HFF-Myc (cell line): ENCODE measurements at places on chromosomes 5 and 9.

GRCh38 chr5:142814122-142814521 lies 43.9 kb downstream of the ARHGAP26 start:
- no peak for DNase-seq

GRCh38 chr9:131618071-131618479 lies 72.8 kb downstream of the PRRT1B start:
- DNase-seq = no peak

- DNase-seq = no peak
Measured at GRCh38 chr9:136309101-136309801, 5.4 kb upstream of the CCDC187 start.

DNA sequence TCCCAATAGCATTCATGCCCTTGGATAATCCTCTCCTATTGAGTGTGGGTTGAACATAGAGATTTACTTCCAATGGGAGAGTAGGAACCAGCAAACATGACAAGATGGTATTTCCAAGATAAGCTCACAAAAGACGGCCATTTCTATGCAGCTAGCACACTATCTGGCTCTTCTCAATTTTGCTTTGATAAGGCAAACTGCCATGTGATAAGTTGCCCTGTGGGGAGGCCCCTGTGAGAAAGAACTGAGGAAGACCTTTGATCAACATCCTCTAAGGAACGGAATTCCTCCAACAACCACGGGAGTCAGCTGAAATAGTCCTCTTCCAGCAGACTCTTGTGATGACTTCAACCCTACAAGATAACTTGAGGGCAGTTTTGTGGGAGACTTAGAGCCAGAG lies 211.9 kb upstream of the TRPM3 start:
- no peak for DNase-seq

- peak; percentile 5 for DNase-seq
Measured at GRCh38 chr9:84349671-84350070, 9.1 kb upstream of the SLC28A3 start.

- DNase-seq = no peak
Measured at GRCh38 chr5:90472783-90473395, 1.7 kb downstream of the MBLAC2 start.

DNA sequence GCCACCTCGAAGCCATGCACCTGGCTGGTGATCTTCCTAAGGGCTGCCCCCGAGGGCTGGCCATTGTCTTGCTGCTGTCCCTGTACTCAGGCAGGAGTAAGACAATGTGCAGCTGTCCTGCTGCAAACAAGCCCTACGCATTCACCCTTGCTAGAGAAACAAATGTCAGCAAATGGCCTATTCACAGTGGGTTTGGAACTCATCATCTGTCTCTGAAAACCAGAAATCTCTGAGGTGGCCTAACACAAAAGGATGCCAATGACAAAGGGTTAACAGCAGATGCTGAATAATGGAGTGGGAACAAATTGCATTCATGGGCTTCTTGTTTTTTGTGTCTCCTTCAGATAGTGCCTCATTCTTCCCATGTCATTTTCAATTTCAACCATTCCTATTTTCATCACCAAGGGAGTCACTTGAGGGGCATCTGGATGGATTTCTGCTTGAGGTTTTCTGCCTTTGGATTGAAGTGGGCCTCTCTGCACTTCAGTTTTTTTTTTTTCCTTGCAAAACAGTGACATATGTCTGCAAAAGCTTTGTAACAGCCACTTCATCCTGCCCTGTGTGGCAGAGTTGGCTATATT lies 261.6 kb upstream of the VLDLR start:
- no peak for DNase-seq
